WTC11 (cell line): ENCODE measurements at places on chromosomes 1 and 21.

- no peak overlapping the region for H3K4me3 ChIP-seq
- H3K36me3 ChIP-seq = peaks cover 58% of the 10 kb centered on the region
- no peaks in the 10 kb centered on the region for H3K4me1 ChIP-seq
- peaks cover 6% of the 10 kb centered on the region; the same call in 1 of the 2 replicates for H3K27me3 ChIP-seq
- DNase-seq = peak; percentile 79
Observed at GRCh38 chr21:39788383-39788782, 43.4 kb downstream of the IGSF5 start.

DNA sequence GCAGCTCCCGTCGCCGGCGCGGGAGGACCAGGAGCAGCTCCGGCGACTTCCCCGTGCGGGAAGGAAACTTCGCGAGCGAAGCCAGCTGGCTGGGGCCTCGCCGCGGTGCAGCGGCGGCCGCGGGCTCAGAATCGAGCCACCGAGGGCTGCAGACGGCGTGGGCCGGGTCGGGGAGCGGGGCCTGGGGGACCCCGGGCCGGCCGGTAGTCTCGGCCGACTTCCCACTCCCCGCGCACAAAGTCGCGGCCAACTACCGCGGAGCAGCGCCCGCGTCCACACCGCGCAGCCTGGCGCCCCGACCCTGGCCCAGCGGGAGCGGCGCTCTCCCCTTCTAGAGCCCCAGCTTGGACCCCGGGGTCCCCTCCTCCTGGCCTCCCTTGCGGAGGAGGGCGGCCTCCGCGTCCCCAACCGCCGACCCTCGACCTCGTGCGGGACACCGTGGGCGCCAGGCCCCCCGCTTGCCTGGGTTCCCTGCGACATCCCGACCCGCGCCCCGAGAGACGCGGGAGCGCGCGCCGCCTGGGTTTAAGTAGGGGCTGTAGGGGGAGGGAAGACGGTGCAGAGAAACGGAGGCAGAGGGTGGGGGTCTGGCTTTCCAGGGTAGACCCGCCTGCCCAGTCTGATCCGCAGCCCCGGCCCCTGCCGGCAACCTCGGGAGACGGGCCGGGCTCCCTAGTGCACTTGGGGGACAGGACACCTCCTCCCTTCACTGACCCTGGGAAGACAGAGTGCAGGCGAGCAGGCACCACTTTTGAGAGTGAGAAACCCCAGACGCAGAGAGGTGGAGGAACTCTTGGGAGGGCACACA is 4.7 kb downstream of the PRDM16 start:
- H3K27ac ChIP-seq = no peak overlapping the region
- H3K36me3 ChIP-seq = no peaks in the 10 kb centered on the region
- peaks cover 69% of the 10 kb centered on the region for H3K27me3 ChIP-seq
- no peak for DNase-seq
- peaks cover 17% of the 10 kb centered on the region for H3K4me1 ChIP-seq

- peaks cover 43% of the 10 kb centered on the region for H3K27me3 ChIP-seq
- no peak overlapping the region for H3K4me3 ChIP-seq
- H3K36me3 ChIP-seq = no peaks in the 10 kb centered on the region
- H3K4me1 ChIP-seq = peaks cover 2% of the 10 kb centered on the region; the same call in 1 of the 2 replicates
- DNase-seq = no peak
Observed at GRCh38 chr1:44057293-44057692, 26.0 kb upstream of the SLC6A9 start.

GRCh38 chr1:87735750-87736149 is 407.1 kb downstream of the LMO4 start:
- peaks cover 11% of the 10 kb centered on the region for H3K4me1 ChIP-seq
- H3K4me3 ChIP-seq = no peak overlapping the region
- no peaks in the 10 kb centered on the region for H3K36me3 ChIP-seq
- DNase-seq = no peak

DNA sequence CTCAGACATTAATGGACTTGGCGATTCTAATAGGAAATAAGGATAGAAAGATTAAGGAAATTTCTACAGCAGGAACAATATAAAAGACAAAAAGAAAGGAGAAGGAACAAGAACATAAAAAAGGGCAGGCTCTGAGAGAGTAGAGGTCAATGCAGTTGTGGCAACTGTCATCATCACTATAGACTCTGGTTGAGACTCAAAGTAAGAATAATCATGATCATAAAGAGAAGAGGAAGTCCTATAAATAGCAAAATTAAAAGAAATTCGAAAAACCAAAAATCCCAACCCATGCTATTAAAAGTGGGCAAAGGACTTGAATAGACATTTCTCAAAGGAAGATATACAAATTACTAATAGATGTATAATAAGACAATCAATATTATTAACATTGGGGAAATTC is 14.4 kb upstream of the XCL1 start:
- H3K36me3 ChIP-seq = no peaks in the 10 kb centered on the region
- H3K27me3 ChIP-seq = no peaks in the 10 kb centered on the region
- no peak overlapping the region for H3K4me3 ChIP-seq
- no peak for DNase-seq
- peaks cover 7% of the 10 kb centered on the region for H3K4me1 ChIP-seq
- H3K27ac ChIP-seq = no peak overlapping the region

GRCh38 chr1:167107456-167107855 is 13.6 kb downstream of the STYXL2 start:
- no peak overlapping the region for H3K4me3 ChIP-seq
- H3K27me3 ChIP-seq = no peaks in the 10 kb centered on the region
- 0 out of 2 replicates have a peak, but pooled peaks cover 4% of the 10 kb centered on the region for H3K36me3 ChIP-seq
- peaks cover 51% of the 10 kb centered on the region for H3K4me1 ChIP-seq
- DNase-seq = no peak

DNA sequence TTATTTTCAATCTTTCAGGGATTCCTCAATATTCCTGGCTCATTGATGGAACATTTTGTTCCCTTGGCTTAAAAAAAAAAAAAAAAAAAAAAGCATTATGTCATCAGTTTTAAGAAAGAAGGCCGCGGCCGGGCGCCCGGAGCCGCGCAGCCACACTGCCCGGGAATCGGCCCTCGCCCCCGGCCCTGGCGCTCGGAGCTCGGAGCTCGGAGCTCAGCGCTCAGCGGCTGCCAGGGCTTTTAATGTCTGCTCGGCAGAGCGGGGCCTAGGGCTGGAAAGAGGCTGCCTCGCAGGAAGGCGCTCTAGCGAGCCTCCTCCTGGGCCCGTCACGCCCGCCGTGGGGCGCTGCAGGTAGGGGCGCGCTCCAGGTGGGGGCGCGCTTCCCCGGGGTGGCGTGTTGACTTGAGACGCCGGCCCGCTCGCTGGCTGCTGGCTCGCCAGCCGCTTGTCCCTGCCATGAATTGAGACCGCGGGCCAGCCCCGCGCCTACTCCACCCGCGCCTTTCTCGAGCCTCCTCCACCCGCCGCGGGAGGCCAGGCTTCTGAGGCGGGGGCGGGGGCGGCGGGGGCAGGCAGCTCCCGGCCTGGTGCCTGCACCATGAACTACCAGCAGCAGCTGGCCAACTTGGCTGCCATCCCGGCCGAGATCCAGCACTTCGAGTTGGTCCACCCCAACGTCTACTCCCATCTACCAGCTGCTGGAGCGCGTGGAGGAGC is 5.4 kb upstream of the TDRD5 start:
- no peaks in the 10 kb centered on the region for H3K36me3 ChIP-seq
- peak; percentile 76 for DNase-seq
- peaks cover 28% of the 10 kb centered on the region for H3K4me1 ChIP-seq
- H3K27me3 ChIP-seq = peaks cover 76% of the 10 kb centered on the region
